Body of pancreas (tissue), 4 donors: ENCODE measurements at places on chromosomes 12 and 14. TPM values are rescaled to one million over a fixed set of nuclear protein-coding genes. Genes with fewer than 3 reads are reported as not detected.
A peak's percentile ranks its signal among the peaks of the same experiment; 100 is the strongest.

Gene RNASE11
- not detected for total RNA-seq

GRCh38 chr12:60148109-60148508 is 552.3 kb downstream of the SLC16A7 start:
- no peaks in the 10 kb centered on the region for H3K27me3 ChIP-seq
- H3K36me3 ChIP-seq: no peaks in the 10 kb centered on the region
- H3K4me1 ChIP-seq: no peaks in the 10 kb centered on the region
- H3K4me3 ChIP-seq: no peak overlapping the region
- no peak overlapping the region for H3K27ac ChIP-seq

- DNase-seq: peak; percentile 89
- peaks cover 58% of the 10 kb centered on the region for H3K4me1 ChIP-seq
- peak overlapping the region; percentile 52 for H3K27ac ChIP-seq
- H3K36me3 ChIP-seq: no peaks in the 10 kb centered on the region
Observed at GRCh38 chr12:8038659-8039114, 6.2 kb downstream of the FOXJ2 start.

DNA sequence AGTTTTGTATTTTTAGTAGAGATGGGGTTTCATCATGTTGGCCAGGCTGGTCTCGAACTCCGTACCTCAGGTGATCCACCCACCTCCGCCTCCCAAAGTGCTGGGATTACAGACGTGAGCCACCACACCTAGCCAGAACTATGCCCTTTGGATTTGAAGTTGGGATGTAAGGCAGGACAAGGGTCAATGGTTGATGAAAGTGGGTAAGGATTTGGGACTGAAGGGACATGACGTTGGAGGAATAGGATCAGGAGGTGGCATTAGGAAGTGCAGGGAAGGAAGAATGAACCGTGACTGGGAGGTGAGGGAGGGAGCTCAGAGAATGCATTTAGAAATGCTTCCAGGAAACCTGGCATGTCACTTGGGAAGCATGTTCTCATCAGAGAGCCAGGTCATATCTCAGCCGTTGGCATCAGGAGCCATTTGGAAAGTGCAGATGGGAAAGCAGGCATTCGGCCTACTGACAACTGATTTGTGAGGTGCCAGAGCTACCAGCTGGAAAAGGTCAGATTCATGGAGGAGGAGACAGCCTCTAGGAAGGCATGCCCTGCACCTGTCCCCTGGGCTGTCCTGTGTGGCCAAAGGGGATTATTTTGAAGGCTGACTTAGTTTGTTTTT is 2.2 kb downstream of the CRADD start:
- no peak overlapping the region for H3K4me3 ChIP-seq
- no peaks in the 10 kb centered on the region for H3K36me3 ChIP-seq
- no peaks in the 10 kb centered on the region for H3K27me3 ChIP-seq
- no peak for DNase-seq
- H3K27ac ChIP-seq: no peak overlapping the region

Gene MDGA2
- not detected for total RNA-seq

GRCh38 chr14:41285186-41285748 is 321.4 kb upstream of the LRFN5 start:
- no peaks in the 10 kb centered on the region for H3K36me3 ChIP-seq
- no peak overlapping the region for H3K4me3 ChIP-seq
- H3K27ac ChIP-seq: no peak overlapping the region
- H3K4me1 ChIP-seq: no peaks in the 10 kb centered on the region

GRCh38 chr12:104748790-104749189 is 209.3 kb downstream of the SLC41A2 start:
- no peaks in the 10 kb centered on the region for H3K36me3 ChIP-seq
- H3K27ac ChIP-seq: no peak overlapping the region
- H3K27me3 ChIP-seq: no peaks in the 10 kb centered on the region
- H3K4me1 ChIP-seq: no peaks in the 10 kb centered on the region
- no peak for DNase-seq

Gene PDZRN4
- 0.99 TPM for total RNA-seq

DNA sequence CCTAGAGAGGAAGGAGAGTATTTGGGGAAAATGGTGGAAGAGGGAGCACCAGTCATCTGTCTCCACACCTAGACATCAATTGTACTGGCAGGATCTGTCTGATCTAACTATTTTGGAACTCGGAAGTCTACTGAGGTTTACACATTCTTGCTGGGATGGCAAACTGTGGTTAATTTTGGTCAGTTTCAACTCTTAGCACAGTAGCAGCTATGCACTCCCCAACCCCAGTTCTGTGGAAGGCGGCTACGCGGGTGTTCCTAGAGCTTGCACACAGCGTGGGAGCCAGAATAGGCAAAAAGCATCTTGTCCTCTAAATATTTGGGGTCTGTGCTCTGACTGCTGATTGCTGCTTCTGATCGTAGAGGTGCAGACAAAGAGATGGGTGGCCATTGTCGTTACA is 33.8 kb downstream of the TECPR2 start:
- H3K4me1 ChIP-seq: peaks cover 7% of the 10 kb centered on the region
- H3K4me3 ChIP-seq: no peak overlapping the region
- DNase-seq: no peak
- H3K36me3 ChIP-seq: no peaks in the 10 kb centered on the region
- no peaks in the 10 kb centered on the region for H3K27me3 ChIP-seq

DNA sequence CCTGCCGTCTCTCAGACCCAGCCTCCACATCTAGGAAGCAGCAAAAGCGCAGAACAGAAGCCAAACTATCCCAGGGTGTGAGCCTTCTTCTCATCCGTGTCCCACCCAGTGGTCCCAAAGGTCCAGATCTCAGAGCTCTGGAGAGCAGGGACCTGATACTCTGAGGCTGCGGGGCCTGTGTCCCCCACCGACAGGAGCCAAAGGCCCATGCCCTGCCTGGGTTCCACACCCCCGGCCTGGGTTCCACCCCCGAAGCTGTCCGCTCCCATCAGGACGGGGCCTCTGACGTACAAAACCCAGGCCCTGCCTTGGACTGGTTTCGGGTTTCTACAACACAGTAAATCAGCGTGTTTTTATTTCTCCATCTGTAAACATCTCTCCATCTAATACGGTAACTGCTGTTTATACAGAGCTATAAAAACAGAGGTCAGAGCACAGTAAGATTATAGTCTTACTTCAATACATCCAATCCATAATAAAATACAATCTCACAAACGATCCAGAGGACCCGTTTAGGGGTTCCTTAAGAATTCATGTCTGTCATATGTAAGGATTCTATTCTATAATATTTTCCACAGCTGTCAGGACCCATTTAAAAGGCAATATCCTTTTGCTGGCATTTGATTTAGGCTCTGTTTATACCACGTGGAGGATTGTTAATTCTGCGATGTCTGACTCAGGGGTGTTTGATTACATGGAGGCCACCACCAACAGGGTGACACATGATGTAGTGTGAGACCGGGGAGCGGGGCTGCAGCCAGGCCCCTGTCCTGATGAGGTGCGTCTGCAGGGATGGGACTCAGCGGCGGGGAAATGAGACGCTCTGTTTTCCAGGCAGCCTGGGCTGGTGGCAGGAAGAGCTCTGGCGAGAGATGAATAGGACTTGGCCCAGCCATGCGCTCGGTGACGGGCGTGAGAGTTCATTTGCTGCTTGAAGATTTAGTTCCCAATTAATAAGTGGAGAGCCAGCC is 110.3 kb downstream of the DICER1 start:
- H3K27ac ChIP-seq: no peak overlapping the region
- DNase-seq: no peak
- H3K27me3 ChIP-seq: no peaks in the 10 kb centered on the region
- no peaks in the 10 kb centered on the region for H3K4me1 ChIP-seq
- H3K36me3 ChIP-seq: no peaks in the 10 kb centered on the region
- H3K4me3 ChIP-seq: no peak overlapping the region

Gene CD163L1
- 1.6 TPM for total RNA-seq

GRCh38 chr12:119556854-119557253 is 36.7 kb upstream of the TMEM233 start:
- no peaks in the 10 kb centered on the region for H3K4me1 ChIP-seq
- DNase-seq: no peak
- H3K36me3 ChIP-seq: no peaks in the 10 kb centered on the region
- no peak overlapping the region for H3K27ac ChIP-seq

DNA sequence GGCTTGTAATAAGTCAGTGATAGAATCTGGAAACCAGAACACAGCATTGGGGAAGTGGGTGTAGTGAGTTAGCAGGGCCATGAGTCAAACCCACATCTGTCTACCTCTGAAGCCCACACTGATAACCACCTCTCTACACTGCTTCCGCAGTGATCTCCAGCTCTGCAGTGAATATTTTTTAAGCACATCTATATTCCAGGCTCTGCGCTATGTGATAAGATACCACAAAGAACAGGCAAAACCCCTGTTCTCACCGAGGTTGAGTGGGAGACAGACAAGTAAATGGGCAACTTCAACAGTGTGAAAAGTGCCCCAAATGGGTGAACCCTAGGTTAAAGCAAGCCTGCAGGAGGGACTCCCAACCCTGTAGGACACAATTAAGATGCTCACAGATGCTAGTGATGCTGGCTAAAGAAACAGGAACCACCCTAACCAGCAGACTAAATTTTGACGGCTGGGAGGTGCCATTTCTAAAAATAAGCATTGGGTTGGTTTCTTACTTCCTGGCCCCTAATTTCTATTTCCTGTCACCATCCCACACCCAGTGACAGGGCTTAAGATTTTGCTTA is 375.0 kb downstream of the DPF3 start:
- no peak overlapping the region for H3K27ac ChIP-seq
- H3K36me3 ChIP-seq: no peaks in the 10 kb centered on the region
- no peak overlapping the region for H3K4me3 ChIP-seq
- DNase-seq: no peak

GRCh38 chr14:63605041-63605532 is 36.6 kb downstream of the WDR89 start:
- no peaks in the 10 kb centered on the region for H3K4me1 ChIP-seq
- no peaks in the 10 kb centered on the region for H3K36me3 ChIP-seq
- H3K27ac ChIP-seq: no peak overlapping the region
- H3K27me3 ChIP-seq: no peaks in the 10 kb centered on the region

Gene CLEC1B
- total RNA-seq: not detected

DNA sequence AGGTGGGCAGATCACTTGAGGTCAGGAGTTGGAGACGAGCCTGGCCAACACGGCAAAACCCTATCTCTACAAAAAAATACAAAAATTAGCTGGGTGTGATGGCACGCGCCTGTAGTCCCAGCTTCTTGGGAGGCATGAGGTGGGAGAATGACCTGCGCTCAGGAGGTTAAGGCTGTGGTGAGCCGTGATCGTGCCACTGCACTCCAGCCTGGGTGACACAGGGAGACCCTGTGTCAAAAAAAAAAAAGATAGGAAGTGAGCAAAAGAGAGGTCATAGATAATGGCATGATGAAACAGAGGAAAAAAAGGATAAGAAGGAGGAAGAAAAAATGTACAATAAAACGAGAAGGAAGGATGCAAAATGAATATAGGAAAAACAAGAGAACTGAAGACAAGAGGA is 159.5 kb downstream of the ETV6 start:
- no peak overlapping the region for H3K27ac ChIP-seq
- no peak for DNase-seq
- H3K4me1 ChIP-seq: peaks cover 34% of the 10 kb centered on the region
- H3K36me3 ChIP-seq: no peaks in the 10 kb centered on the region
- H3K27me3 ChIP-seq: no peaks in the 10 kb centered on the region

DNA sequence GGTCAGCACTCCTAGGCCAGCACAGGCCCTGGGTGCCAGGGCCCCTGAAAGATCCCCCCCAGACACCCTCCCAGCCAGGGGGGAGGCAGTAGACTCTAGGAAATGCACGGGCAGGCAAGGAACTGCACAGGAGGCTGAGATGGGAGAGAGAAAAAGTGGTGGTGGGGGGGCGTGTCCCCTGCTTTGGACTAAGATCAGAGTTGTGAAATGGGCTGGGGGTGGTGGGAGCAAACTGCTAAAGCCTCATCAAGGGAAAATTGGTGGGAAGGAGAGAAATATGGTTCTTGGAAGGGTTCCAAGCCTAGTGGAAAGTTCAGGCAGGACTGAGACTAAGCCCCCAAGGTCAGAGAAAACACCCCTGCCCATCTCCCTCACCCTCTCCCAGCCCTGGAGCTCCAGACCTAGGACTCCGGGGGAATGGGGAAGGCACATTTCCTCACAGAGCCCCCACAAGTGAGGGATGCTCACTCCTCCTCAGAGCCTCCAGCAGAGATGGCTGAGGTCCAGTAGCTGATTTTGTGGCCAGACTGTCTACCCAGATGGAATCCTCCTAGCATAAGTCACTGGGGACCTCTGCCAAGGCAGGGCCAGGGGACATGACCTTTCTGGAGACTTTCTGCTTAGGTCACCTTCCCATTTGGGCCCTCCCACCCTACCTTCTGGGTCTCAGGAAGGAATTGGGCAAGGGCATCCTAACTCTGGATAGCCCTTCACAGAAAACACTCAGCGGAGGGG is 29.8 kb downstream of the FIGNL2 start:
- no peak overlapping the region for H3K27ac ChIP-seq
- peaks cover 40% of the 10 kb centered on the region for H3K4me1 ChIP-seq
- no peaks in the 10 kb centered on the region for H3K36me3 ChIP-seq

DNA sequence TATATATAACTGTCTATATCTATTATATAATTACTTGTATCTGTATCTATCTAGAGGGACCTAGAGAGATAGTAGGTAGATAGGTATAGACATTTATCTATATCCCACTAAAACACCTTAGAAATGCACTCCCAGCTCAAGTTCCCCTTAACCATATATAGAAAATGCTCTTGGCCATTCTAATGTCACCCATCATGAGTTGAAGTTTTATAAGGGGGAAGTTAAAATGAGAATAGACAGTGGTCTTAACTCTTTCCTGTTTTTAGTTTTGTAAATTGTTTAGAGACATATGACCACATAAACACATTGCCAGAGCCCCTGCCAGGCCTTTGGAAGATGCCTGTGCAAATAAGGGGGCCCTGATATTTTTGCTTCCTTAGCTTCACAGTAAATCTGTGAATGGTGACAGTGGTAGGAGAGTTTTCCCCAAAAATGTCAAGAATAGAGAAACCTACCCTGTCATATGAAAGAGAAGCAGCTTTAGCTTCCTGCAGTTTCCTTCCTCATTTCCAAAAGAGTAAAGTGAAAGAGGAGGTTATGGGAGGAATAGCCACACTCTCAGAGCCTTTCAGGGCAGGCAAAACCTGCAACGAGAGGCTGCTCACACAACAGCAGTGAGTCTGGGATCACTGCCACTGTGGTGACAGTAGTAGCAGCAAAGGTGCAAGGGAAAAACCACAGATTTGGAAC is 45.5 kb downstream of the MGST1 start:
- no peaks in the 10 kb centered on the region for H3K27me3 ChIP-seq
- no peak for DNase-seq
- H3K36me3 ChIP-seq: no peaks in the 10 kb centered on the region
- H3K4me1 ChIP-seq: no peaks in the 10 kb centered on the region

- no peak overlapping the region for H3K27ac ChIP-seq
- H3K27me3 ChIP-seq: no peaks in the 10 kb centered on the region
- H3K36me3 ChIP-seq: no peaks in the 10 kb centered on the region
- H3K4me3 ChIP-seq: no peak overlapping the region
- H3K4me1 ChIP-seq: peaks cover 7% of the 10 kb centered on the region
- no peak for DNase-seq
Observed at GRCh38 chr12:120342175-120343038, 14.8 kb upstream of the PLA2G1B start.

DNA sequence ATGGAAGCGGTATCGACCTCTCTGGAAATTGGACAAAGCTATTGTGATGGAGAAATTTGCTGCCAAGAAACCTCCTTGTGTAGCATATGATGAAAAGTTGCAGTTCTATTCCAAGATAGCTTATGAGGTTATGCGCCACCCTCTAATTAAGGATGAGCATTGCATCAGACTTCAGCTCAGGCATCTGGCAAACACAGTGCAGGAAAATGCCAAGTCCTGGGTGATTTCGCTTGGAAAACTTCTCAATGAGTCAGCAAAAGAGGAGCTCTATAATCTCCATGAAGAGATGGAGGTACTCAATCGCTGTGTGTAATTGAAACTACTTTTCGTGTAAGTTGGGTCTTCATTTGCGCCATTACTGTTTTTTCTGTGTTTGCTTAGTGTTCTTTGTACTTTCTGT is 51.2 kb downstream of the DNAH10 start:
- no peaks in the 10 kb centered on the region for H3K27me3 ChIP-seq
- no peaks in the 10 kb centered on the region for H3K36me3 ChIP-seq
- no peak overlapping the region for H3K27ac ChIP-seq
- no peak overlapping the region for H3K4me3 ChIP-seq

Gene STAT6
- total RNA-seq: 82.4 TPM

Gene PPP4R4
- total RNA-seq: 2.6 TPM
